ENCODE measurements at places on chromosomes 6 and 20. TPM values are rescaled to one million over a fixed set of nuclear protein-coding genes. Genes with fewer than 3 reads are reported as not detected.

DNA sequence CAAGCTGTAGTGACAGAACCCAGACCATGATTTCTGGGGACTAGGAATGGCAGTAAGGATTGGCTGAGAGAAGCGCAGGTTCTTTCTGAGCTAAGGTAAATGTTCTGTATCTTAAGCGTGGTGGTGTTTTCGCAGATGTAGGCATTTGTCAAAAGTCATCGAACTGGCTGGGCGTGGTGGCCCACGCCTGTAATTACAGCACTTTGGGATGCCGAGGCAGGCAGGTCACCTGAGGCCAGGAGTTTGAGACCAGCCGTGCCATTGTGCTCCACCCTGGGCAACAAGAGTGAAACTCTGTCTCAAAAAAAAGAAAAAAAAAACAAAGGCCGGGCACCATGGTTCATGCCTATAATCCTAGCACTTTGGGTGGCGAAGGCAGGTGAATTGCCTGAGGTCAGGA lies 40.7 kb upstream of the EYA2 start:
- no peak for DNase-seq

The COL9A3 gene
- 133 TPM for total RNA-seq

The LPA gene
- 3.6 TPM for total RNA-seq

GRCh38 chr6:40334496-40335270 lies 252.5 kb downstream of the LRFN2 start:
- DNase-seq = no peak

Measured in endodermal cell (in vitro differentiated cells).